ENCODE measurements at places on chromosomes 11 and 22.

DNA sequence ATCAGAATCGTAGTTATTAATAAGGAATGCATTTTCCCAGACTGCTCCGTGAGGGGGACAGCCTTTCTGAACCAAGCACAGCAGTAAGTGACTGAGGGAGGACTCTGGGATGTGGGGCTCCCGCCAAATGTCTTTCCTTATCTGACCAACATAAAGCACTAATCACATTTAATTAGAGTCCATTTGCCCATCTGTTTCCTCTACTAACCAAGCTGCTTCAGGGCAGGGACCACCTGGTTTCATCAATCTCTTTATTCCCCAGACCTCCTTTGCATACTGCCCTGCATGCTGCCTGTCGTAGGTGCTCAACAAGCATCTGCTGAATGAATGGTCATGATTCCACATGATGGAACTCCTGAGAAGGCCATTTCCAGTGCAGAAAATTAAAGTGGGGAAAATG lies 29.4 kb downstream of the SMCO4 start:
- DNase-seq = no peak

DNA sequence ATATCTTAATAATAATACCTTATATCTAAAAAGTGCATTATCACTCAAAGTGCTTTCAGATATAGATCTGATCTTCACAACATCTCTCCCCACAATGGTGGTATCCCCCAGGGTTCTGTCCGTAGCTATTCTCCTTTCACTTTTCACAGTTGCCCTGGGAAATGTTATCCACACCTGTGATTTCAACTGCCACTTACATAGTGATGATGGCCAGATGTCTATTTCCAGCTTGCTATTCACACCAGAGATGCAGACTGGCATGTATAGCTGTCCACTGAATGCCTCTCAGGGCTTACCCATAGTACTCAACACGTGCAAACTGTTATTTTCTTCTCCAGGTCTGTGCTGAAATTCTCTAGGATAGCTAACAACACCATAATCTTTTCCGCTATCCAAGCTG lies 724.7 kb downstream of the DLG2 start:
- DNase-seq = no peak

- DNase-seq = no peak
Measured at GRCh38 chr22:38955250-38955905, 2.0 kb upstream of the APOBEC3A start.

- peak; percentile 55 for DNase-seq
Measured at GRCh38 chr11:115501893-115502589, 2.2 kb downstream of the CADM1 start.

- DNase-seq = no peak
Measured at GRCh38 chr22:26579331-26579886, 10.5 kb downstream of the TPST2 start.

DNA sequence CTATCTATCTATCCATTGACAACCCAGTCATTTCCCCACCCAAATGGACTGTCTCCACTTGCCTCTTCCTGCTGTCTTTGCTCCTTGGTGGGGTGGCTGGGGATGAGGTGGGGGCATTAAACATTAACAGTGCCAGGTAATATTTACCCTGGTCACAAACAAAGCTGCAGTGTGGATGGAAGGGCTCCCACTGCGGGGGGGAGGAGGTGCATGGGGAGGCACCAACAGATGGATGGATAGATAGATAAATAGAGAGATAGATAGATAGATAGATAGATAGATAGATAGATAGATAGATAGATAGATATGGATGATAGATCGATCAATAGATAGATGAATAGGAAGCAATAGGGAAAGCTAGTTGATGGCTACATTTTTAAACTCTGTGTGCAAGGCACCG lies 2.3 kb upstream of the FXYD2 start:
- no peak for DNase-seq

DNA sequence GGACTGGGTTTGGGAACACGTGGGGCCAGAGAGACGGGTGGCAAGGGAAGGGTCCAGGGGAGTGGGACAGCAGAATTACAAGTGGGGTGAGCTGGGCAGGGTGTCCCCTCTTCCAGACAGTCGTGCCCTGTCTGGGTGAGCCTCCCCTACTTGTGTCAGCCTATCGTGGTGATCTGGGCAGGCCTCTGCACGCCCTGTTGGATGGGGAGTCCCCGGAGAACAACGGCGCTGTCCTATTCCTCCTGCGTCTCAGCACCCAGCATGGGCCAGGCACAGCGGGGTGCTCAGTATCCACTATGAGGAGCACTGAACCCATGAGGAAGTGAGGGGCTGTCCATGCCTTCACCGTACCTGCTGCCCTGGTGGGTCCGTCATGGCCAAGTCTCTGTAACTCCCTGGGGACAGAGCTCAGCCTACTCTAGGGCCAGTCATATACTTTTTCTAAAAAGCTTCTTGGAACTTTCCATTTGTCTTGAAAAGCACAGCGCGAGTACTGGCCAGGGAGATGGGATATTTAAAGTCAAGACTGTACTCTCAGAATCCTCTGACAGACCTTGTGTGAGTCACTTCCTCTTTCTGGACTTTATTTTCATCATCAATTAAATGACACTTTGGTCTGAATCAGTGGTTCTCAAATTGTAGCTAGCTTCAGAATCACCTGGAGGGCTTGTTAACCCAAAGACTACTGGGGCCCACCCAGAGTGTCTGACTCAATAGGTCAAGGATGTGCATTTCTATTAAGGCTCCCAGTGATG lies 81.7 kb upstream of the NECTIN1 start:
- DNase-seq = no peak

DNA sequence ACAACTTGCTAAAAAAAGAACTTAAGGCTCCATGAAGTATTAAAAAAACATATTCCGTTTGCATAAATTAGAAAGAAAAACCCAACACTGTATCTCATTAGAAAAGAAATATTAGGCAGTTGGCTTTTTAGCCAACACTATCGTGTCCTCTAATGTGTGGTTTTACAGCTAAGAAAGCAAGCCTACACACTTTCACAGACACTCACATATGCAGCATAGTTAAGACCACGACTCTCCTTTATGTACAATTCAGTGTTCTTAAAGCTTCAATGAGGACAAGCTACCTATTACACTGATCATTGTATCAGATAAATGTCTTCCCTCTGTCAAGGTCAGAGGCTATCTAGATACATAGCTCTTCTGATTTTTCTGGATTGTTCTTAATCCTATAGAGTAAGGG lies 80.1 kb downstream of the PICALM start:
- no peak for DNase-seq

DNA sequence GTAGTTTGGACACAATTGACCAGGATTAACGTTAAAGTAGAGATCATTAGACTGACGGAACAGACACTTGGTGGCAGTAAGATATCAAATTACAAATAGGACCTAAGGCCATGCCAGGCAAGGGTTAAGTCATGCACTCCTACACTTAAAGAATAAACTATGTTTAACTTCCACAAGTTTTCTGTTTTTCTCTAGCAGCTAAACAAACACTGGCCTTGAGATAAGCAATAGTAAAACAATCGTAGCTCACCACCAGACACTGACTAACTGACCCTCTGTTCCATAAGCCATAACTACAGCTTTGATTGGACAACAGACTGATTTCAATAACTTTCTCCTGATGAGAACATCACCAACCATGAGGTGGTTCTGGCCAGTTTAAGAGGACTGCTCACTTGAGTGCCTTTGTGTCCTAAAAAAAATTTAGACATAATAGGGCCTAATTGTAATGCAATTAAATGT lies 2.0 kb upstream of the CEP126 start:
- DNase-seq = no peak

DNA sequence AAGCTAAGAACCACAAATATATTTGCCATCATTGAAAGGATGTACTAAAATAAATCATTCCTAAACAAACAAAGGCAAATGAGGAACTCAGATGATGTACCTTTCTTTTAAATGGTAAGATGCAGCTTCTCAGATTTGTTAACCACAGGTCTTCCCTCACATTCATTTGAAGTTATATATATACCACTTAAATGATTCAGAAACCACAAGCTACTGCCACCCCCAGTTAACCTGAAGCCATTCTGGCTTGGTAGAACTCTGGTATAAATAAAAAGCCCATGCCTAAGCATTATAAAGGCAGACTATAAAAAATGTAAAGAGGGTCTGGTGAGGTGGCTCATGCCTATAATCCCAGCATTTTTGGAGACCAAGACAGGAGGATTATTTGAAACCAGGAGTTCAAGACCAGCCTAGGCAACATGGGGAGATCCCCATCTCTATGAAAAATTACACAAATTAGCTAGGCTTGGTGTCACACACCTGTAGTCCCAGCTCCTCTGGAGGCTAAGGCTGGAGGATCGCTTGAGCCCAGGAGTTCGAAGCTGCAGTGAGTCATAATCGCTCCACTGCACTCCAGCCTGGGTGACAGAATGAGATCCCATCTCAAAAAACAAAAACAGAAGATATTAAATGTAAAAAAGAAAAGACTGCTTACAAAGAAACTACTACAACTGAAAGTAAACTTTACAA lies 1185.3 kb downstream of the JRKL start:
- no peak for DNase-seq

GRCh38 chr11:130711193-130711592 lies 205.1 kb downstream of the SNX19 start:
- DNase-seq = no peak

GRCh38 chr11:93850594-93851018 lies at the start of gene VSTM5:
TSS of gene VSTM5 (minus strand) at chr11:93850618. CDS start at chr11:93850502, 116 bp downstream.
- no peak for DNase-seq

DNA sequence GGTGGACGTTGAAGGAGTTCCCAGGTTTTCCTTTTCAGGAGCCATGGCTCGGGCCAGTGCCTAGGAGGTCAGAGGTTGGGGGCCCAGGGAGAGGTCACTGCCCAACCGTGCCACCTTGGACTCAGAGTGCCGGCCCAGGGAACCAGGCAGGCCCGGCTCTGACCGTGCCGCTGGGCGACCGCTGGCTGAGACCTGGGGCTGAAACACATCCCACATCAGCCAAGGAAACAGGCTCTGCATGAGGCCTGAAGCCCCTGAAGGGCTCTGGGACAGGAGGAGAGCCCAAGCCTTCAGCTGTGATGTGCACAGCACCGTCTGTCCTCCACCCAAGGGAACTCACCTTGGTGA lies 21.9 kb upstream of the RTN4R start:
- no peak for DNase-seq

- DNase-seq = no peak
Measured at GRCh38 chr11:48013269-48013901, 33.0 kb downstream of the PTPRJ start.

DNA sequence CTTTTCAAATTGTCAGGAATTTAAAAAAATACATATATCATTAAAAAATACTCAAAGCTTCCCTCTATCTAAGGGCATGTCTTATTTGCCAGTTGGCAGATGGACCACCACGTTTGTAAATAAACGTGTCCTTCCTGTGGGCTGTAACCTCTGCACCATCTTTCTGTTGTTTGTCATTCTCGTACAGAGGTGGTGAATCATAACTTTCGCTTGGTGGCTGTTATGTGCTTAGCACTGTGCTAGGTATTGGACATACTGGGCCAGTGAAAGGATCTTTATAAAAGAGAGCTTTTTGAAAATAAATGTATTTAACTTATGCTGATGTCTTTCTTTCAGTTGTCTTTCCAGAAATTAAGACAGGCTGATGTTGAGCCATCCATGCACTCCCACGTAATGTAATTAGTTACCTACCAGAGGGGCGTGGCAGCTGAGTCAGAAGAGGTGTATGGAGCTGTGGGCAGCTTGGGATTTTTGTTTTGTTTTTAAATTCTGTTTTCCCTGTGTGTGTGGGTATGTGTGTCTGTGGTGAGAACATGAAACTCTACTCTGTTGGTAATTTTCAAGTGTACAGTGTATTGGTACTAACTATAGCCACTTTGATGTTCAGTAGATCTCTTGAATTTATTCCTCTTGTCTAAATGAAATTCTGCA lies 62.7 kb downstream of the TECTA start:
- DNase-seq = no peak
